ENCODE measurements at places on chromosomes 16 and 17.

- DNase-seq = no peak
Measured at GRCh38 chr16:25064937-25065336, 46.6 kb upstream of the LCMT1 start.

- DNase-seq = peak; percentile 72
Measured at GRCh38 chr17:77375917-77376651, 235.3 kb downstream of the SEC14L1 start.

GRCh38 chr17:58121925-58122324 lies 26.3 kb upstream of the OR4D1 start:
- DNase-seq = peak; percentile 18

DNA sequence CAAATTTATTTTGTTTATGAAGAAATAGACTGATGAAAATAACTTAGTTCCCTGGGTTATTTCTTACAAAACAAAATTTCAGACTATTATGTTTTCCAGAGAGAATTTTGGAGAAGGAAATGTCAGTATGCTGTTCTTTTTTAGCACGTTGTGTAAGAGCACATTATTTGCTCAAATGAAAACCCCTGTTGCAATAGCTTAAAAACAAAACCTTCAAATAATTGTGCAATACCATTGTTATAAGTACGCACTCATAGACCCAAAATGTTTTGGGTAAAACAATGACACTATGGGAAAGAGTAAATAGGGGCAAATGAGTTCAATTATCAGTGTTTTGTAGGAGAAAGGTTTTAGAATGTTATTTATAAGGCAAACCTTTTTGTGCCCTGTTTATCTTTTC lies 18.2 kb downstream of the VMP1 start:
- no peak for DNase-seq

DNA sequence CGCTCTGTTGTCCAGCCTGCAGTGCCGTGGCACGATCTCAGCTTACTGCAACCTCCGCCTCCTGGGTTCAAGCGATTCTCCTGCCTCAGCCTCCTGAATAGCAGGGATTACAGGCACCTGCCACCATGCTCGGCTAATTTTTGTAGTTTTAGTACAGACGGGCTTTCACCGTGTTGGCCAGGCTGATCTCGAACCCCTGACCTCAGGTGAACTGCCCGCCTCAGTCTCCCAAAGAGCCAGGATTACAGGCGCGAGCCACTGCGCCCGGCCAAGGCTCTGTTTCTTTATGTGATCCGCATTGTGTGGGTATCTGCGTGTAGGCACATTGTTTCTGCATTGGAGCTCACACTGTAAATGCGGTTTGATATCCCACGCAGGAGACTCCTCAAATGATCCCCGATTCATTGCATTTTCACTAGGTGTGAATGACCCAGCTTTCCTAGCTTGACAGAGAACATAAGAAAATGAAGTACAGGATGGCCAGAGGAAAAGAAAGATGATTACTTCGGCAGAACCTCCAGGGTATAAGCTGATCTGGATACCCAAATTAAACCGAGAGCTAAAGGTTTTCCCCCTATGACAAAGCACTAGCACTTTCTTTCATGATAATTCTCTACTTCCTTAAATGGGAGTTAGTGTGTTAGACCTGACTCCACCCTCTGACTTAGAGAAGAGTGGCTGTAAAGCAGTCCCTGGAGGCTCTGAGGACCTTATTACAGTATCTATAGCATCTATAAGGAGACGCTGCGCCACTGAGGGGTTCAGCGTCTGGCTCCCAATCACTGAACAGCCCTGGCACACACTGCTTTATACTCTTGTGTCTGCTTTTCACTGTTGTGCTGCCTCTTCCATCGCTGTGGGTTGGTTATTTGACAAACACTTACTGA lies 17.3 kb downstream of the COTL1 start:
- DNase-seq = no peak

Measured in activated effector memory CD4-positive, alpha-beta T cell treated with Interleukin-2 at 50 U/mL for 16 hours (primary cell).